ENCODE measurements at places on chromosomes 6 and 20. TPM values are rescaled to one million over a fixed set of nuclear protein-coding genes. Genes with fewer than 3 reads are reported as not detected.

DNA sequence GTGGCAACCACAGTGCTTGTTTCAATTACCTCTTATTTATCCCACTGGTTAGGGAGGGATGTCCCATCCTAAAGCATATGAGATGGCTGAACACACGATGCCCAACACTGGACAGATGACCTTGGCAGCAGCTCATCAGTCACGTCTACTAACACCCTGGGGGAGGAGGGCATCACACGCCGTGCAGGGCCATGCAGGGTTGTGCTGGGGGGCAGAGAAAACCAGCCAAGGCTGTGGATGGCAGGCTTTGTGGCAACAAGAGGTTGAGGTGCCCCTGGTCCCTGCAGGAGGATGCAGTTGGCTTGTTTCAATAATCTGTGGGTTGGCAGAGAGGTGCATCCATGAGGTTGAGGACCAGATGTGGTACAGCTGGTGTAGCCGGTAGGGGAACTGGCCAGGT is 293.7 kb upstream of the SULF2 start:
- DNase-seq = no peak

DNA sequence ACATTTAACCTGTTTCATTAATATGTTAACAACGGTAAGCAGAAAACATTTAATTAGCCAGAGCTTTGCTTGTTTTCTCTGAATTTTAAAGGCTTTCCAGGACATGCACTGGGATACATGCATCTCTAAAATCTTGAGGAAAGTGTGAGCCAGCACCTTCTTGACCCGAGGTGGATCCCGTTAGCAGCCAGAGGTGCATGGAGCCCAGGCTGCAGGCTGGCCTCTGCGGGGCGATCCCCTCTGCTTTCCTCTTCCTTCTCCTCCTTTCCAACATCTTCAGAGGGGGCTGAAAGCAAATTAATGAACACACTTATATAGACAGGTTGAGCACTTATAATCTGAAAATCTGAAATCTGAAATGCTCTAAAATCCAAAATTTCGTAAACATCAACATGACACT is 128.7 kb upstream of the CST7 start:
- no peak for DNase-seq

- no peak for DNase-seq
Measured at GRCh38 chr6:84428300-84428907, 201.0 kb upstream of the CEP162 start.

- peak; percentile 12 for DNase-seq
Measured at GRCh38 chr20:32510601-32511357, 74.4 kb downstream of the NOL4L start.

DNA sequence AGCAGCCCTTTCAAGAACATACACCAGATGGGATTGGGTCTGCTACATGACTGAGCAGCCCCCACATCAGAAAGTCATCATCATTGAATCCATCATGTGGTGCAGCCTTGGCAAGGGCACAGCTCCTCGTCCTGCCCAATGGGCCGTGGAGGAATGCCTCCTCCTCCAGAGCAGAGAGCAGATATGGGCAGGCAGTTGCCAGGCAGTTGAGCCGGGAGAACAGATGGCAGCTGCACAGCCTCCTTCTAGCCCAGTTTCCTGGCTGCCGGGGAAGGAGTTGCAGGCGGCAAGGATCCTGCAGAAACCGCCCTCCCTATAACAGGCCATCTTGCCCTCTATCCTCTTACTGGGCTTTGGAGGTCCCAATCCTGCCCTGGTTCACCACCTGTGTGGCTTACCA is 11.9 kb upstream of the ZFAND3 start:
- no peak for DNase-seq

- no peak for DNase-seq
Measured at GRCh38 chr20:14632906-14633305, 295.5 kb upstream of the FLRT3 start.

DNA sequence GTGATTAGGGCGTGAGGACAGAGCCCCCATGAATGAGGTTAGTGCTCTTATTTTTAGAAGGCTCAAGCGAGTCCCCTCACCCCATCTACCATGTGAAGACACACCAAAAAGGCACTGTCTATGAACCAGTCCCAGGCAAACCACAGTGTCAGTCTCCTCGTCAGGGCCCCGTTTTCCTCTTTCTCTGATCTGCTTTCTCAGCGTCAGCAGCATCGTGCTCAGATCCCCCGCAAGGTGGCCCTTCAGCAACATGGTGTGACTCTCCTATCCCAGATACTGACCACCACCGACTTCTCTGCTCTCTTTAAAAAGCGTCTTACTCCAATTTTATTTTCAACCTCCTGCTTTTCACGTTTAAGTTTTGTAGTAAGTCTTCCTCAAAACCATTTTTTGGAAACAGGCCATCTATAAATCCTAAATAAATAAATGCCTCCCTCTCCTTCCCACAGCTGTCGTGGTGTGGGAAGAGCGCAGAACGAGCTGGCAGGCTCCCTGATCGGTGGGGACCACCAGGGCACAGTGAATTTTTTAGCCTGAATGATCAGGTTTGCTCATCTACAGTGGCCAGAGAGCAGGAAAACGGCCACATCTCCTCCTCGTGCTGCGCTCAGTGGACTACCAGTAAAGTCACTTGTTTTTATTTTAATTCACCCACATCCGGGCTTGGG is 113.1 kb downstream of the BMP7 start:
- DNase-seq = no peak

DNA sequence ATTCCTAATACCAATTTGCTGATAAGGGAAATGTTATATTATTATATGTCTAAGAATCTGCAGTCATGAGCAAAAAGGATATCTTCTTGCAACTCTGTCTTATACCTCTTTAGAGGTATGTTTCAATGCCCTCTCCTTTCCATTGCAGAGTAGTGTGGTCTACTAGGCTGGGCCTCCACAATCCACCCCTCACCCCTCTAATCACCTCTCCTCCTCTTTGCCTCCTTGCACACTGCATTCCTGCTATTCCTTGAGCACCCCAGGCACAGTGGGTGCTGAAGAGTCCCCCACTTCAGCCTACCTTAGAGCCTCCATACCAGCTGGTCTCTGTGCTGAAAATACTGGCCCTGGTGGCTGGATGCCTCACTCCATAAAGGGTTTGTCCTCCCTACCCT is 26.9 kb downstream of the ARMC2 start:
- DNase-seq = no peak

- no peak for DNase-seq
Measured at GRCh38 chr6:55776113-55776512, 99.3 kb downstream of the BMP5 start.

DNA sequence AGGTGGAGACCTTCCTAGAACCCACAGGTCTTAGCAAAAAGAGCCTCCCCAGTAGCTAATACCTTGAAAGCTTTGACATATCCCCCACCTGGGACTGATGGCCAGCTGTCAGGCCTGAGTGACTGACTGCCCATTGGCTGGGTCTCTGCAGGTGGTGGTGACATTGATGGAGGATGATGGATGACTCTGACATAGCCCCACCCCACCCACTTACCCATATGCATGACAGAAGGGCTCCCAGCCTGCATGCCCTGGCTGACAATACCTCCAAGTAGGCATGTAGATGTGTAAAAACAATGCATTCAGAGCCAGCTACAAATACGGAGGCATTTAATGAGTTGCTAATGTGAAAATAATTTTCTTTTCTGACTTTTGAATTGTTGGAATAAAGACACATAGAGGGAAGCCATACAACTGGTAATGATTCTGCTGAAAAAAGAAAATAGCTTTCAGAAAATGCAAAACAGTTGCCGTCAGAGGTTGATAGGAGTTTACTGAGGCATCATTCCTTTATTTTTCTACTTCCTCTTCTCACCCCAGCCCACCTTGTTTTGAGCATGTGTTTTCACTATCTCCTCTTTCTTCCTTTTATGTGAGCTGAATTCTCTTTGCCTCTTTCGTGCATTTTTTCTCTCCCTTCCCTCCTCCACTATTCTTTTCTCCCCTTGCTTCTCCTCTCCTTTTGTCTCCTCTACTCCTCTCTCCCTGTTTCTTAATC is 70.6 kb downstream of the OLIG3 start:
- DNase-seq = no peak

DNA sequence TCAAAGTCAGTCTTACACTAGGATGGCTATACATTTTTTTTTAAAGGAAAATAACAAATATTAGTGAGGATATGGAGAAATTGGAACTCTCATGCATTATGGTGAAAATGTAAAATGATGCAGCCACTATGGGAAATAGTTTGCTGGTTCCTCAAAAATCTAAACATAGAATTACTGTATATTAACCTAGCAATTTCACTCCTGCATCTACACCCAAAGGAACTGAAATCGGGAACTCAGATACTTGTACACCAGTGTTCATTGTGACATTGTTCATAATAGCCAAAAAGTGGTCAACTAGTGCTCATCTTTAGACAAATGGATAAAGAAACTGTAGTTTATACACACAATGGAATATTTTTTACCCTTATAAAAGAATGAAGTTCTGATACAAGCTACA is 110.7 kb downstream of the UTRN start:
- DNase-seq = no peak

DNA sequence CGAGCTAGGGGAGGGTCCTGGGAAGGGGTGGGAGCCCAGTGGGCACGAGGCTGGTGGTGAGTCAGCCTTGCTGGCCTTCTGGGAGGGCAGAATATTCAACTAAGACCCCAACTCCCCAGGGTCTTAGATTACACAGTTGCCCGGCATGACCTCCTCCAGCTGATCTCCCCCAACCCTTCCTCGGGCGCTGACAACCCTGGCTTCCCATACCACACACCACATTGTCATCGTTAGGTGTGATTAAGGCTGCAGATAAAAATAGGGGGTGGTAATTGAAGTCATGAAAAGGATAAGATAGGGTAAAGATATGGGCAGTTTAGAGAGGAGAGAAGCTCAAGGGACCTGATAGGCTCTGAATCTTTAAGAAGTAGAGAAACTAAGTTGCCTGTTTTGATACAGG is 10.5 kb downstream of the CDC40 start:
- DNase-seq = no peak

- no peak for DNase-seq
Measured at GRCh38 chr20:33162313-33162712, 5.6 kb upstream of the BPIFA2 start.

- DNase-seq = no peak
Measured at GRCh38 chr6:20998748-20999448, 464.6 kb downstream of the CDKAL1 start.

DNA sequence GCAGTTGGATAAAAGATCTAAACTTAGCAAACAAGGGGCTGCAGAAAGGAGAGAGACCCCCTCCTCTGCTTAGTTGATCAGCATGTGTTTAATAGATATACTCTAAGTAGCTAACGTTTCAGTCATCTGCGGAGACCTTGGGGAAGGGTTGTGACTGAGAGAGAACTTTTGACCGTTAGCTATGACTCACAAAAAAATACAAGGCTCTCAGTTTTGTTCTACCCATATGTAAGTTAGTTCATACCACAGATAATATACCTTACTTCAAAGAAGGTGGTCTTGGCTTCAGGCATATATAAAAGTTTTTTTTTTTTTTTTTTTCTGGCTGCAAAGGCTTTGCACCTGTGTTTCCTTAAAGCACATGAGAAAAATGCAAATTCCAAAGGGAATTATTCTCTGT is 258.9 kb downstream of the GJA1 start:
- no peak for DNase-seq

DNA sequence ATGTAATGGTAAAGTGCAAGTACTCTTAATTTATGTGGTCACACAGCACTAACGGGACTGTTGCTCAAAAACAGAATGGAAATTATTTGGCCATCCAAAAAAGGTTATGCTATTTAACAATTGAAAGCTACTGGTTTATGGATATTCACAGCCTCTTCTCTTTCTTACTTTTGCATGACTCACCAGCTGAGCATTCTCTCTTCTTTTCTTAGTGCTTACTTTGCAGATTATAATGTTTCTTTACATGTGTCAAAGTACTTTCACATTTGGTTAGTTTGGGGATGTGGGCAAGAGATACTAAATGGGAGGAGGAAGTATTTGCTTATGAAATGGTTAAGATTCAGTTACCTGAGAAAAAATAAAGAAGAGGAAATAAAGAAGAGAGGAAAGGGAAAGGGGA is 610.5 kb downstream of the HTR1B start:
- DNase-seq = no peak

DNA sequence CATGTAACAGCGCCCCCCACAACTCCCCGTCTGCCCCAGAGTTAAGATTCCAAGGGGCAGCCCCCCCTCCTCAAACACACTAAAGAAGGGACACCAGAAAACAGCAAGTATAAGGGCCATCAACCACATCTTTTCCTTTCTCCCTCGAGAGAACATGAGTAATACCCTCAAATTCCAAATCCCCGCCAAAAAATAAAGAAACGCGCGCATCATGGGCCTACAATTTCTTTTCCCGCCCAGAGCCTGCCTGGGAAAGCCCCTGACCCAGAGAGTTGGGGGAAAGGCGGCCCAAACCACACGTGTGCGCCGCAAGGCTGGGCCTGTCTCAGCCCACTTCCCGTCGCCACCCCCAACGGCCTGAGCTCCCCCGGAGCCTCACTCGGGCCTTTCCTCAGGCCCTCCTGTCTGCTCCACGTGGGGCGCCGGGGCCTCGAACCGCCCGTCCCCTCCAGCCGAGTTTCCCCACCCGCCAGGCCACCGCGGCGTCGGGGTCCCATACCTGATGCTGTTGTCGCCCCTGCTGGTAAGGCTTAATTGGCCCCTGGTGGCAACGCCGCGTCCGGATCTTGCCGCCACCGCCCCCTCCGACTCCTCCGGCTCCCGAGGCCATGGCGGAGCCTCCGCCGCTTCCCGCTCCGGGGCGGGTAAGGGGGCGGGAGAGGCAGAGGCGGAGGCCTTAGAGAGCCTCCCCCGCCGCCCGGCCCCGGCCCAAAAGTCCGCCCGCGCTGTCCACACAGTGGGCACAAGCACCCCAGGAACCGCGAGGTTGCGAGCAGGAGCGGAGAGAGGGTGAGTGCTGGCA is 746 bp downstream of the NUP153 start:
- peak; percentile 72 for DNase-seq

DNA sequence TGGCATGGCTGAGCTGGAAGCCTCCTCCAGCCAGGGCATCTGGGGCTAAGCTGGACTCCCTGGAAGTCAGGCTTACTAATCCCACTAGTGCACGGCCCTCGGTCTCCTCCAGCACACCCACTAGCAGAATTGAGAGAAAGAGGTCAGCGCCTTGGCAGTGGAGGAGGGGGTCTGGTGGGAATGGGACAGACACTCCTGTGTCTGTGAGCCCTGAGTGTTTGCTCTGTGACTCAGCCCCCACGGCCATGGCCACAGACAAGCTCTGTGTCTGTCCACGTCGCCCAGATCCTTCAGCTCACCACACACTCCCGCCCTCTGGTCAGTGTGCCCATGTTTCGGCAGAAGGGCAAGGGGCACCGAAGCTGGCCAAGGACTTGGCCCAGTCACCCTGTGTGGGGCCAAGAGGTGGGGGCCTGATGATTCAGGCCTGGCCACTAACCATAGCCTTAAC is 8.8 kb downstream of the MDFI start:
- no peak for DNase-seq

GRCh38 chr6:90019216-90019615 is 124.9 kb downstream of the GJA10 start:
- DNase-seq = no peak

- no peak for DNase-seq
Measured at GRCh38 chr20:14829906-14830305, 492.5 kb upstream of the FLRT3 start.

GRCh38 chr6:162099685-162100084 is 627.9 kb downstream of the PRKN start:
- DNase-seq = peak; percentile 46

The SLC25A27 gene
- total RNA-seq = 3.8 TPM

The VTA1 gene
- 60.9 TPM for total RNA-seq

The DEF6 gene
- 28.7 TPM for total RNA-seq

The CRISP2 gene
- total RNA-seq = not detected

The REV3L gene
- total RNA-seq = 14.1 TPM

The APOM gene
- 1.3 TPM for total RNA-seq

The KHDC1L gene
- 0.21 TPM for total RNA-seq

The DLK2 gene
- 28.4 TPM for total RNA-seq
